Effector CD4-positive, alpha-beta T cell (primary cell): ENCODE measurements at places on chromosomes 16 and 17.

DNA sequence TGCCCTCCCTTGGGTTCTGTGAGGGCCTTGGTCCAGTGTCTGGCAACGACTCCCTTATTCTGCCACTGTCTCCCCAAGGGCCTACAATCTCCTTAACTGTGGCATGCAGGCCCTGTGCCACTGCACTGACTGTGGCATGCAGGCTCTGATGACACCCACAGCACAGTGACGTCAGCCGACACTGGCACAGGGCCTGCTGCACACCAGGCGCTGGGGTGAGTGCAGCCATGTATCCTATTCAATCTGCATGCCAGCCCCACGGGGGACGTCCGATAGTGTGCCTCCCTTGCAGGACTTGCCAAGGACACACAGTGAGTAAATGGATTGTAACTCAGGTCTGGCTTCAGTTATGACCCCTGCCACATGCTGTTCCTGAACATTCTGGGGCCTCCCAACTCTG is 39.8 kb upstream of the RASD1 start:
- no peak for DNase-seq

DNA sequence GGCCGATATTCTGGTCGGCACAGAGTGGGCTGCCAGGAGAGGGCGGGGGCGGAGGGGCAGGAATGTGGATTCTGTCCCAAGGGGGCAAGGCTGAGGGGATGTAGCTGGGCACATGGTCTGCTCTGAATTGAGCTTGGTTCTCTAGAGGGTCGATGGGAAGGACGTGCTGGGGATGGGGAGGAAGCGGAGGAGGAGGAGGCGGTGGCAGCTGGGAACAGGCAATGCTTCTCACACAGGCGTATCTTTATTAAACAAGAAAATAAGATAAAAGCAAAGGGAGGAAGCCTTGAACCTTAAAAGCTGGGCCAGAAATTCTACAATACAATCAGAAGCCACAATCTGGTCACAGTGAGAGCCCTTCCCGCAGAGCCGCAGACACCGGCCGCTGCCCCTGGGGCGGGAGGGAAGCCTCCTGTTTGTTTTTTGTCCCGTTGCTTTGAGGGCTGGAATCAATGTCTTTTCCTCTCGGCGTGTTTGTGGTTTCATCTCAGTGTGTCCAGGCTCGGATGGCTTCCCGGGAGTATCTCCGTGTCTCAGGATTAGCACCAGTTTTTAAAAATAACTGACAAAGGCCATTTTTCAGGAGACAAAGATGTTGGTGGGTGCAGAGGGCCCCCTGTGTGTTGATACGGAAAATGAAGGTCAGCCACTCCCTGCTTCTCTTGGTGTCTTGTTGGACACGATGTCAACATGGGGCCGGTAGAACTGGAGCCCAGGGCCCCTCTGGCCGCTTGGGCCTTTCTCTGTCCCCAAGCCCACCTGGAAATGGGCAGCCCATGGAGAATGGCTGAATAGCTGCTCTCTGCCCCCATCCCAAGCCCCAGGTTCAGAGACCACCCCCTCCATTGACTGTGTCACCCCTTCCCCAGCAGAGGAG is 12.3 kb upstream of the SLC7A5 start:
- no peak for DNase-seq

GRCh38 chr17:16407911-16408588 is 7.3 kb upstream of the TRPV2 start:
- no peak for DNase-seq

GRCh38 chr16:30352488-30353401 is 2.4 kb downstream of the CD2BP2 start:
- no peak for DNase-seq

- DNase-seq: no peak
Observed at GRCh38 chr17:42132941-42133340, 10.3 kb downstream of the HSPB9 start.
